Activated naive CD4-positive, alpha-beta T cell treated with Interleukin-2 at 50 U/mL for 16 hours (primary cell): ENCODE measurements at places on chromosomes 5 and 9.
A peak's percentile ranks its signal among the peaks of the same experiment; 100 is the strongest.

DNA sequence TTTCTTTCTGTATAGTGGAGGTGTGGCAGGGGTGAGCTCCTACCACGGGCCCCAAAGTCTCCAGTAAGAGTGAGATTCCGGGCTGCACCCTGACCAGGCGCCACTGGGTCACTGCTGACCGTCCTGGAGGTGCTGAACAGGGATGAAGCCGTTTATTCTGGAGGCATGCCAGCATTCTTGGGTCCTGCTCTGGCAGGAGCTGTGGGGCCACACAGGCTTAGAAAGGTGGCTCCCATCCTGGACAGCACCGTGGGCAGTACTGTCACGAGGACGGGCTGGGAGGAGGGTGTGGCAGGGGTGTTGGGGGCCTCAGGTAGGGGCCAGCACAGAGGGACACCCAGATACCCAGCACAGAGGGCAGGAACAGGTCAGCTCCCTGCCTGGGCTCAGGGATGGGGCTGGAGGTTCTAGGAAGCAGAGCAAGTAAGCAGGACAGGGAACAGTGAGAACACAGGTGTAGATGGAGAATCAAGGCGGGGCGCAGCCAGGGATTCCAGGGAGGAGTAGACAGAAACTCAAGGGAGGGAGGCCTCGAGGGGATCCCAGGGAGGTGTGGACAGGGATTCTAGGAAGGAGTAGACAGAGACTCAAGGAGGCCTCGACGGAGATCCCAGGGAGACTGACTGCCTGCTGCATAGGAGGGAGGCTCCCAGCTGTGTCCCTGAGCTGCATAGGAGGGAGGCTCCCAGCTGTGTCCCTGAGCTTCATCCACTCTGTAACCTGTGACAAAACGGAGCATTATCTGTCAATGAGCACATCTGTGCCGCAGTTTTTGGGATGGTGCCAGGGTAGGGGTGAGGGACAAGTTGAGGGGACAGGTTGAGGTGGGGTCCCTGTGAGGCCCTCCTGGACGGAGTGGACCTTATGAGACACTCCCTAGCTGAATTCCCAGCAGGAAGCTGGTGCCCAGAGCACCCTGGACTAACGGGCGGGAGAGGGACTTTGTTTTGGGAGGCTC, 1.1 kb upstream of the PLEKHG4B start:
- DNase-seq = no peak

DNA sequence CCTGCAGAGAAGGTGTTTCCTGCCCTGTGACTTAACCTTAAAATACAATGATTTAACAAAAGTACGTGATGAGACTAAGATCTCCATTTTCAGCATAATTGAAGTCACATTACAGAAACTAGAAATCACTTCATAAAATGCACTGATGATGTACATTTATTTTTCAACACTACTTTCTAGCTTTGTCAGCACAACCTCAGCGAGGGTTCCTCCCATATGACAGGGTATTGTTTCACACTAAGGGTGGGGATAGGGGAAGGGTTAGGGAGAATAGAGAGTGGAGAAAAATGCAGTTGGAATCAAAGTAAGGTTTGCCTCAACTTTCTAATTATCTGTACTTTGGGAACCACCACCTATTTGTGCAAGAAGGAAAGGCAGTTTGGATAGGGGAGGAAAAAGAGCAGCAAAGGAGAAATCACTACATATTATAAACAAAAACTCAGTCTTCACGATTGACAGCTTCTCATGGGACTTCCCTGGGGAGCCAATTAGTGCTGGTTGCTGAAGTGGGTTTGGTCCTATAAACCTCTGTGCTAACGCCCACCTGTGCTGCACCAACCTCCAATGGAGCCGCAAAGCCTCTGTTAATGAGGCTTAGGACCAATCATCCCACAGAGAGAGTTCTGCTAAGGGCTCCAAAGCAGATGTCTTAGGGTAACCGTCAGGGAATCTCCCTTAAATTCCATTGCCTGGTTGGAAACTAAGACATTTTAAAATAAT, 369.2 kb upstream of the PDE4D start:
- no peak for DNase-seq

GRCh38 chr5:33105521-33105941, 335.2 kb upstream of the TARS1 start:
- no peak for DNase-seq

- no peak for DNase-seq
Measured at GRCh38 chr9:72839085-72839484, 113.8 kb downstream of the ALDH1A1 start.

- DNase-seq = no peak
Measured at GRCh38 chr5:33973271-33973670, 11.2 kb downstream of the SLC45A2 start.

DNA sequence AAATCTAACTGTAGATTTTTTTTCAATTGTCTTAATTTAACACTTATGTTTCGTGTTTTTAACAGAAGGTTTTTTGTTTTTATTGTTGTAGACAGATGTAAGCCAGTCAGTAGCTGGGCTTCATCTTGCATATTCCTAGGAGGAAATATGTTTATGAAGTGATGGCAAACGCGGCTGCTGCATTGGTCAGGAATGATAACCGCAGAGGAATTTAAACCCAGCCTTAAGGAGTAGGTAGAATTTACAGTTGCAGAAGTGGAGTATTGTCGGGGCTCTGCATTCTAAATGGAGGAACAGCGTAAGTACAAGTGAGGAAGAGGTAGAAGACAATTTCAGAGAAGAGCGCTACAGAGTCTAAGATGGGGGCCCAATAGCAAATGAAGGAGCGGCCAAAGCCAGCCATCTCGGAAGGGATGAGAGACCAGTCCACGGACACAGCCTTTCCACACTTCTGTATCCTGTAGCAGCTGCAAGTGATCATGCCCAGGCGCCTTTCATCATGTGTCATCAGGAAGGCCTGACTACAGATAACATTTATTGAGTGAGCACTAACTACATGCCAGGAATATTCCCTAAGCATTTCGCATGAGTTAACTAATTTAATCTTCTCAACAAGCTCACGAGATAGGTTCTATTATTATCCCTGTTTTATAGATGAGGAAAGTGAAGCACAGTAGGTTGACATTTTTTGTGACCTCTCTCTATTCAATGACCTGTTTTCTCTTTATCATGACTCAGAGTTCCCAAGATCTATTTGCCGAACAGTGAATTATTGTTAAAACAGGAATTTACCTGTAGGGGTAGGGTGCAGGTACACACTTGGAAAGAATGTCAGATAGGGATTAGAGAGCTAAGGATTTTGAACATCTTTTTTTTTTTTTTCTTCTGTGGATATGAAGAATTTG, 38.1 kb downstream of the CMYA5 start:
- no peak for DNase-seq

GRCh38 chr5:44942524-44943001, 133.8 kb downstream of the MRPS30 start:
- DNase-seq = no peak

DNA sequence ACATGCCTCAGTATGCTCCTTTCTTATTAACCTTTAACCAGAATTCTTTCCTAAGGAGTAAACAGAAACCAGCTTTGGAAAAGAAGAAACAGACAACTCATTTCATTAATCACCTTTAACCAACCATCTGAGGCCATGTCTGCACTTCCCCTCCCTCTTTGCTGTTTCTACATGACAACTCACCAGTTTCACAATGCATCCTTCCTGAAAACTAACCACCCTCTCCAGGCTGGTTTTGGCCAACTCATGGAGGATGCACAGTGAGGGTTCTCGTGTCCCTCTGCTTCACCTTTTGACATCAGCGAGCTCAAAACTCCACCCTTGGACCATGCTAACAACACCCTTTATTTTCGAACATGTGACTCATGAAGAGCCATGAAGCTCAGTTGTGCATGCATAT, 244.1 kb downstream of the ELAVL2 start:
- no peak for DNase-seq

- DNase-seq = no peak
Measured at GRCh38 chr9:136534366-136534765, 11.5 kb downstream of the NOTCH1 start.

DNA sequence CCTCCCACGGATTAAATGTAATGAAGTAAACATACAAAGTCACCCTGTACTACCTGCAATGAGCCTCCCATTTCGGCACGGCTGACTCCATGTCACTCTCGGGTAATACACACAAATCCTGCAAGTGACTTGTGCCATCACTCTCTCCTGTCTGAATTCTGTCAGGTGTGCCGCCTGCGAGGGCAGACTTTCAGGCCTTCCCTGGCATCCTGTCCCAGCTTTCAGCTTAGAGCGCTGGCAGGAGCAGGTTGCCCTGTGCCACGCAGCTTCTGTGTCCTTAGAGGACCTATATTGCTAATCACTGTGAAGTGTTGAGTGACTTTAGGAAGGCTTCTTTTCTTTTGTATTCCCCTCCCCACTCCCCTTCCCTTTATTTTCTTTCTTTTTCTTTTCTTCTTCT, 25.8 kb upstream of the S1PR3 start:
- no peak for DNase-seq

DNA sequence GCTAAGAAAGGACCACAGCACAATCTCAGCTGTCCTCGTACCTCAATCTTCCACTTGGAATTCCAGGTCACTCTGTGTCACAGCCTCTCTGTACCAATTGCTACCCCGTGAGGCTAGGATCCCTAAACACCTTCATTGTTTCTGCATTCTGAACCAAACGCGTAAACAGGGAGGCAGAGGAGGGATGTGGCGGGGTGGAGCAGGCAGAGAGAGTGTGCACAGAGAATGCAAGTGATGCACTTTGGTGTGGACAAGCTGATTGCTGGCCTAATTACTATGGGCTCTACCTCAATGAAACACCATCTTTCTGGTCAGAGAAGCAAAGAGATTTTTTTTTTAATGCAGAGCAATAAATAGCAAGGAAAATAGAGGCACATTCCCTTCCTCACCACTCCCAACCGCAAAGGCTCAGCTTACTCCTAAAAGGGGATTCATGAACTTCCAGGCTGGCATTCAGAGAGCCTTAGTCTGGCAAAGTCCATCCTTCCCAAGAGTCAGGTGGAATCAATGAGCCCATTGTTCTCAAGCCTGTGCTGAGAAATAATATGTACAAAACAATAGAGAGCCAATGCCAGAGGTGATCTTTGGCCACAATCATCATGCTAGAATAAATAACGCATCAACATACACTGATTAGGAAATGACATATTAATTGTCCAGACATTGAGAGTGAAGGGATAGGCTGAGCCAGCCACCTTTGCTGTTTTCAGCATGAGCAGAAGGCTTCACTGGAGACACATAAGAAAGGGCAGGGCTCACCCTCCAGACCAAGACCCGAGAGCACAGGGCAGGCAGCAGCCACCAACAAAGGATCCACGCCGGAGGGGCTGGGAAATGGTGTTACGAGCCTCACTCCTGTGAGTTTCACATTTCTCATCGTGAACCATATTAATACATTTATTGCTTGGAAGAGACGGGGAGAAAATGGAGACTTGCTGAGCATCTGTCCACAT, 278.8 kb downstream of the ENC1 start:
- no peak for DNase-seq

DNA sequence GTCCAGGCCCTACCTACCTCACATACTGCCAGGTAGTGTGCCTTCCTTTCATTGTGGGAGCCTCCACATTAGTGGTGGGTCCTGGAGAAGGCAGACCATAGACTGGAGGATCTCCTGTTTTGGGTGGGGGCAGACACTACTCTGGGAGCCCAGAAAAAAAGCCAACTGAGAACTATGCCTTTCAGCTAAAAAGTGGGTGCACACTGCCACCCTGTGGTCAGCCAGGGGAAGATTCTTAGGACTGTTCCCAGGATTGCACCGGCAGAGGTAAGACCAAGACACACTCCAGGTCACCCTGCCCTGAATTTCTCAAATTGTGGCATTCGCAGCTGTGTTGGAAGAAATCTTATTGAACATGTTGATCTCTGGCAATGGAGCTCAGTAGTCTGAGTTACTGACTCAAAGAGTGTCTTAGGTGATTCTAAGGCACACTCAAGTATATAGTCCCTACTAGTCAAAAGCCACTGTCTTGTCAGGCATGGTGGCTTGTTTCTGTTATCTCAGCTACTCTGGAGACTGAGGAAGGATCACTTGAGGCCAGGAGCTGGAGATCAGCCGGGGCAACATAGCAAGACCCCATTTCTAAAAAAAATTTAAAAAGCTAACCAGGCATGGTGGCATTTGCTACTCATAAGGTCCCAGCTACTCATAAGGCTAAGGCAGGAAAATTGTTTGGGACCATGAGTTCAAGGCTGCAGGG, 3.6 kb downstream of the SIGMAR1 start:
- peak; percentile 74 for DNase-seq

DNA sequence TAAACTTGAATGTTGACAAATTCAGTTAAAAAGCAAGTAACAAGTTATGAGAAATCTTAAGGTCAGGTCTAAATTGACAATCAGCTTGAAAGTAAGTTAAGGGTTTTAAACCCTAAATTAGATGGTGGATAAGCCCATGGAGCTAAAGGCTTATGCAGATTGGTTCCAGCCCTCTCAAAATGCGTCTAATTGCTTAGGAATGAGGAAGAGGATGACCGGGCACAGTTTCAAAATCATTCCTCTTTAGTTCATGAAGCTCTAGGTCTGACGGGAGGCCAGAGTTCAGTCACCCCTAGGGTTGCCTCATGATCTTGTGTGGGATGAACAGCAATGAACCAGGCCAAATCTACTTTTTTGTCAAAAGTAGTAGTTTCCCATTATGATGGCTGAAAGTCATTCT, 75.4 kb downstream of the SLC38A9 start:
- DNase-seq = no peak

DNA sequence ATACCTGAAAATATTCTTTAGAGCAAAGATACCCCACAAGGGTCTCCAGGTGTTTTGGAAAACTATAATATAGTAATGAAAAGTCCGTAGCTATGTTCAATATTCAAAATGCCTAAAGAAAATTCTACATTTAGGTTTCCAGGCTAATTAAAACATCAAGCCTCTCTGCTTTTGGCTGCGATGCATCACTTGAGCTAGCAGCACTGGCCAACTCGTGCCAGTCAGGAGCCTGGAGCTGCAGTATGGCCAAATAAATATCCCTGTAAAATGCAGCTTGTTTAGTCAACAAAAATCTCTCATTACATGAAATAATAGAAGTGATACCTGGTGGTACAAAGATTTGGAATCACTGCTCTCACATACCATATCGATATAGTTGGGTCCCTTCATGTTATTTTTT, 181.1 kb downstream of the ELAVL2 start:
- no peak for DNase-seq

DNA sequence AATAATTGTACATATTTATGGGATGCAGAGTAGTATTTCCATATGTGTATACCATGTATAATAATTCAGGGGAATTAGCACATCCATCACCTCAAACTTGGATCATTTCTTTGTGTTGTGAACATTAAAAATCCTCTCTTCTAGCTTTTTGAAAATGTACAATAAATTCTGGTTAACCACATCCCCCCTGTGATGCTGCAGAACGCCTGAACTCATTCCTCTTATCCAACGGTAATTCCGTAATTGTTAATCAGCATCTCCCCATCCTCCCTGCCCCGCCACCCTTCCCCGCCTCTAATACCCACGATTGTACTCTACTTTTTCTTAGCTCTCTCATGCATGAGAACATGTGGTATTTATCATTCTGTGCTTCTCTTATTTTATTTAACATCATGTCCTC, 127.7 kb upstream of the ANKRD55 start:
- no peak for DNase-seq

DNA sequence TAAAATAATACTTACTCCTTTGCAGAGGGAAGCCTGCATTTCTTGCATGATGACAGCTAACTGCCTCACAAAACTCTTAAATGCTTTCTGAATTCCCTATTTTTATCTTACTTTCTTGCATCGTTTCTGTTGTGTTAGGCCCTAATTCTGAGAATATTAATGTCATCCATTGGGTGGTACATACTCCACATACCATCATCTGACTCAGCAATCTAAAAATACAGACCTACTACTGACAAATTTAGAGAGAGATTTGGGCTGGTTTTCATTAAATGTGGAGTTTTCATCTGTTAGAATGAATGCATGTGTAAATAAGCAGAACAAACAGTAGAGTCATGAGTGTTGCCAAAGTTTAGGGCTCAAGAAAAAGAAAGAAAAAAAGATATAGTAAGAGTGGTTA, 26.5 kb upstream of the KCNN2 start:
- no peak for DNase-seq

GRCh38 chr5:152514827-152515397, 109.8 kb upstream of the NMUR2 start:
- DNase-seq = no peak
